ENCODE measurements at places on chromosomes 4 and X.

GRCh38 chr4:16807355-16807754 is 91.1 kb downstream of the LDB2 start:
- DNase-seq = no peak

DNA sequence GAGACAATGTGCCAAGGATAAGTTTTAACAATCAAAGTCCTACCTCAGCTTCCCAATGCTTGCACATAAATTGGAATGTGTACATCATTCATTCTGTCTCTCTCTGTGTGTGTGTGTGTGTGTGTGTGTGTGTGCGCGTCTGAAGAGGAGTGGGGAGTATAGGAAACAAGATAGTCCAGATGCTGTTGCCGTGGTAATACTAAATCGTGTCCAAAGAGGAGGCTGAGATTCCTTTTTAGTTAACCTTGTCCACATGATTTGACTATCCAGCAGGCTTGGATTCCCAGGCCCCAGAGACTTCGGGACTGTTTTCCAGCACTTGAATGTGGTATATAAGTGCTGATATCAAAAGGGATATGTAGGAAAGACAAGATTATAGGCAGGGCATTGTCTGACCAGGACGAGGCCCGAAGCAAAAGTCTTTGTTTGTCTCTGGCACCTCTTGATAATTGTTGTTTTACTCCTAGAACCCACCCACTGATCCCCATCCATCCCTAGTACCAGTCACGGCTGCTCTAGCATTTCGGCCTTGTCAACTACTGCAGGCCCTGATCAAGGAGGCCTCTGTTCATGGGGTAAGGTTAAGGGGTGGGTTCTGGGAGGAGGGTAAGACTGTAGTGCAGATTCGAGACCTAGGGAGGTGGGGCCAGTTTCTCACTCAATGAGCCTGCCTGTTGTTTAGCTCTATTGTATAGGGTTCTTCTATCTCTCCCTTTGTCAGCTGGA is 3.9 kb downstream of the PLP1 start:
- DNase-seq = no peak

DNA sequence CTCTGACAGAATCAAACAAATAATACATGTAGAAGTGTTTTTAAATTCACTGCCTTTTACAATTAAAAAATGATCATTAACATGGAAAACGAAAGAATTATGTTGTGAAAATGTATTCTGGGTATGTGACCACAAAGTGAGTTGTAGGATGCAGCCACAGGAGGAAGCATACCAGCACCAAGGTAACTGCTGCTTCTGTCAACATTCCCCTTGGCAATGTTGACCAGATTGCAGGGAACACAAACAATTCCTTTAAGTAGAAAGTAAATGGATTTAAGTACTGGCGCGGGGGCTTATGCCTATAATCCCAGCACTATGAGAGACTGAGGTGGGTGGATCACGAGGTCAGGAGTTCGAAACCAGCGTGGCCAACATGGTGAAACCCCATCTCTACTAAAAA is 1877.9 kb upstream of the PCDH7 start:
- DNase-seq = no peak

DNA sequence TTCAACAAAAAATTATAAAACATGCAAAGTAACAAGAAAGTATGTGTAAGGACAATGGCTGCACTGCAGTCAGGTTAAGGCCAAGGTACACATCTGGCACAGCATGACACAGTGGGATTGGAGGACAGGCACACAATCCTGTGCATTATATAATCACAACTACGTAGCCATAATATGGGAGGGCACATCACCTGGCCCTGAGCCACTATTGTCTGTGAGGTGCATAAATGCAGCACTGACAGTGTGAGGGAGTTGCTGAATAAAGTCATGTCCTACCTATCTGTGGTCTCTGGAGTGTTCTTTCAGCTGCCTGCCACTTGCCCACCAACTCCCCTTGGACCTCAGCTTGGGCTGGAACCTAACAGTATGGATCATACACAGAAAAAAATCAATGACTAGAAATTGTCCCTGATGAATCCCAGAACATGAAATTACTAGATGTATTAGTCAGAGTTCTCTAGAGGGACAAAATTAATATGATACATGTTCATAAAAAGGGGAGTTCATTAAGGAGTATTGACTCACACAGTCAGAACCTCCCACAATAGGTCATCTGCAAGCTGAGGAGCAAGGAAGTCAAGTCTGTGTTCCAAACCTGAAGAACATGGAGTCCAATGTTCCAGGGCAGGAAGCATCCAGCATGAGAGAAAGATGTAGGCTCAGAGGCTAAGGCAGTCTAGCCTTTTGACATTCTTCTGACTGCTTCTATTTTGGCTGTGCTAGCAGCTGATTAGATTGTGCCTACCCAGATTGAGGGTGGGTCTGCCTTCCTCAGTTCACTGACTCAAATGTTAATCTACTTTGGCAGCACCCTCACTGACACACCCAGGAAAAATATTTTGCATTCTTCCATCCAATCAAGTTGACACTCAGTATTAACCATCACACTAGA is 46.4 kb upstream of the KCTD8 start:
- no peak for DNase-seq

DNA sequence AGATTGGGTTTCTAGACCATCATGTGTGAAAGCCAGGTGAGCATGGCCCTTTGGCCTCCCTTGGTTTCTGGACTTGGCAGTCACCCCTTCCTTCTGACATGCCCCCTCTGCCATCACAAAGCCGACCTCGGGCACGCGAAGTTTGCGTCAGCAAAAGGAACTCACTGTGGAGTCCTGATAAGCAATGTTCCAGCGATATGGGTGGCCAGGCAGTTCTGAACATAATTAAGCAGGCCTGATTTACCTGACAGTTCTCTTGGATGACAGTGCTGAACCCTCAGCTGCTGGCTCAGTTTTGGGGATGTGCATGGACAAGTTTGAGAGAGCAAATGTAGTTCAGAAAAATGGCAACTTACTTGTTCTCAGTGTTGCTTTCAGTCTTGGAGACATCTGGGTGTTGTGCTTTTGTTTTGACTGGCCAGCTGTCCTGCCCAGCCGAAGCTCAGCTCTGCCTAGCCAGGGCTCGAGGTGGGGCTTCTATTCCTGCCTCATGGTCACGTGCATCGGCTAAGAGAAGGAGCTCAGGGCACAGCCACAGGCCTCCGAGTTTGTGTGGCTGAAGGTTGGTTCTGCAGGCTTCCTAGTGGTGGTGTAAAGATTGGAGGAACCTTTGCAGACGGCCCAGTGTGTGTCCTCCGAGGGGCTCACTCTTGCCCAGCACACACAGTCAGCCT is 78.3 kb downstream of the CLDN34 start:
- DNase-seq = no peak

- DNase-seq = peak; percentile 35
These were observed 1.6 kb downstream of the PPP3CA start for GRCh38 chr4:101345596-101346350.

DNA sequence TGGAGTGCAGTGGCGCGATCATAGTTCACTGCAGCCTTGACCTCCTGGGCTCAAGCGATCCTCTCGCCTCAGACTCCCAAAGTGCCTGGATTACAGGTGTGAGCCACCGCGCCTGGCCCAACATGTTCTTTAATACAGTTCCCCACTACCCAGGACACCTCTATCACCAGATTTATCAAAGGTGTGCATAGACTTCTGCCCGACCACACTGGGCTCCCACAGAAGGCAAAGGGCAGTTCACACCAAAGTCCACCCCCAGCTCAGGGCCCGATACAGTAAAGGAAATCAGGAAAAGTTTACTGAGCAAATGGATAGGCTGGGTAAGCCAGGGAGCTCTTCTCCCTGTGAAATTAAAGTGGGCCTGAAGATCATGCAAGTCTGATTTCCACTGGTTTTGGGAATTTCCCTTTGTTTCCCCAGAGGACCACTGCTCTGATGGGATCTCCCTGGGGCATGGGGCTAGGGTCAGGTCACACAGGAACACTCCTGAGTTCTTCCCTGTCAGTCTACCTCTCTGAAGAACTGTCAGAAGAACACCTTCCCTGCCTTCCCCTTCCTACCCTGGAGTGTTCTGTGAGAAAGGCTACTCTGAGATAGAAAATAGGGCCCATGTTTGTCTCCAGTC is 17.7 kb upstream of the PIM2 start:
- DNase-seq = no peak

GRCh38 chr4:138535316-138535715 is 293.2 kb upstream of the SLC7A11 start:
- no peak for DNase-seq

- no peak for DNase-seq
These were observed 58.8 kb upstream of the TRPC3 start for GRCh38 chr4:122010610-122011009.

- DNase-seq = no peak
These were observed 7.2 kb downstream of the ANKRD17 start for GRCh38 chr4:73251384-73251783.

DNA sequence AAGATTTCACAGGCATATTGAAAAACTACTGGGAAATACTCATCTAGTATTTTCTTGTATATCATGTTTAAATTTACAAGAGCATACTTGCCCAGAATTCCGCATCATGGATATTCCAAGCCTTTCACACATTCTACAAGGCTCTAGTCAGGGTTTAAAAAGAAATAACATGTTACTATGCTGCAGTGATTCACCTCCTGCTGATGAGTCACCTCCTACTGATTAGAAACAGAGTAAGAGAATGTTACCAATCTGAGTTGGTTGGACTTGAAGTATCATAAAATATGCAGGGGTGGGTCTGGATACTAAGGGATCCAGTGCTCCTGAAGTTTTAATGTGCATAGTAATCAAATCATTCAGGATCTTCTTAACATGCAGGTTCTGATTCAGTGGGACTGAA is 192.0 kb upstream of the ANK2 start:
- no peak for DNase-seq

- DNase-seq = no peak
These were observed 133.2 kb upstream of the DIAPH2 start for GRCh38 chrX:96551322-96551872.

DNA sequence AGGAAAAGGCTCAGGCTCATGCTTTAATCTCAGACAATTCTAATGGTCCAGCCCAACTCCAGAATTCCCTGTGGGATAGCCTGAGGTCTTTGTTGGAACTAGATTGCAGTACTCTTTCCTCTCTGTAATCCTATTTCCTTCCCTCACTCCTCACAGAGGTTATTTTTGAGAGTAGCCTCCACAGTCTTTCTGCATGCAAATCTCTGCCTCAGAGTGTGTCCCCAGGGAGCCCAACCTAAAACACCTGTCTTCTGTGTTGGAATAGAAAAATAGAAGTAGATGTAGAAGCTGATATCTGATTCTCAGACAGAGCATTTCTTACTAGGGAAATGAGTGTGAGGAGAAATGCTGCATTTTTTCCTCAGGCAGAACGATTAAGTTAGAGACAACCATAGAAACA is 915.5 kb upstream of the EPHA5 start:
- DNase-seq = peak; percentile 92

GRCh38 chr4:10099499-10100325 is 16.9 kb downstream of the WDR1 start:
- no peak for DNase-seq

- no peak for DNase-seq
These were observed 205.4 kb downstream of the SHROOM3 start for GRCh38 chr4:76640353-76640910.

- no peak for DNase-seq
These were observed 183.3 kb upstream of the INTU start for GRCh38 chr4:127449449-127449848.

DNA sequence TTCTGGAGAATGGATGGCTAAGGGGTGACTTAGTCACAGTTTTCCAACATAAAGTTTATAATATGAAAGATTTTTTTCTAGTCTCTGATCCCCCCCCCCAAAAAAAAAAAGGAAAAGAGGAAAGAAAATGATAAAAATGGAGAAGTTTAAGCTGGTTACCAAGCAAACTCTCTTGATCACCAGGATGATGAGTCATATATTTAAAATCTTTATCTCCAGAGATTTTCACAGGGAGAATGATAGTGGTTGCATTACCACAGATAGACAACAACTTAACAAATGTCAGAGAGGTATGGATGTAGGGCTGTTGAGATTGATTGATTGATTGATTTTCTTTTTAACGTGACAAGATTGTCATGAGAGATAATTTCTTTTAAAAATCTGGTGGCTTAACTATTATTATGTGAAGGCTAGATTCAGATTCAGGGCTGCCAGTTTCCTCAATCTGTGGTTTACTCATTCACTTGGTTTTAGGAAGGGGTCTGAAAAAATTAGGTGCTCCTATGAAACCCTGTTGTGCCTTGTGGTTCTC is 13.3 kb upstream of the TEX13C start:
- DNase-seq = no peak

GRCh38 chrX:120726294-120726693 is 96.4 kb upstream of the C1GALT1C1 start:
- DNase-seq = no peak

- DNase-seq = no peak
These were observed 40.7 kb upstream of the ASMTL start for GRCh38 chrX:1493412-1493811.

GRCh38 chrX:15401378-15401777 is 17.2 kb upstream of the VEGFD start:
- no peak for DNase-seq

GRCh38 chrX:49272421-49272820 is 2.8 kb downstream of the PPP1R3F start:
- DNase-seq = no peak

- DNase-seq = no peak
These were observed 222.7 kb upstream of the HAND2 start for GRCh38 chr4:173752610-173753230.

- DNase-seq = no peak
These were observed 63.5 kb downstream of the ENPP6 start for GRCh38 chr4:184154199-184154598.

DNA sequence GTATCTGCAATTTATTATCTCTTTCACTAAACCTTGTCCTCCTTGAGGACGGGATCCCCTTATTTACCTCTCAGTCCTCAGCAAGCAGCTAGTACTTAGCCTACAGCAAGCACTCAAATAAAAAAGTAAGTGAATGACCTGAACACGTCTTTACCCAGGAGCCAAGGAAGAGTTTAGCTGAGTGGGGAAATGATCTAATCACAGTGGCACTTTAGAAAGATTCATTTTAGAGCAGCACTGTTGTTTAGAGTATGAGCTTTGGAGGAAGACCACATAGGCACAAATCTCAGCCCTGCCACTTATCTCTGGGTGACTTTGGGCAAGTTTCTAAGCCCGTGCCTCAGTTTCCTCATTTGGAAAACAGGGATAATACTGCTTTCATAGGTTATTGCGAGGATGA is 2.7 kb downstream of the FAM120C start:
- DNase-seq = no peak
